ENCODE measurements at places on chromosomes 7 and 10. TPM values are rescaled to one million over a fixed set of nuclear protein-coding genes. Genes with fewer than 3 reads are reported as not detected.
A peak's percentile ranks its signal among the peaks of the same experiment; 100 is the strongest.

MARVELD1 gene
- total RNA-seq: 49.4 TPM

C1QL3 gene
- total RNA-seq: not detected

DNA sequence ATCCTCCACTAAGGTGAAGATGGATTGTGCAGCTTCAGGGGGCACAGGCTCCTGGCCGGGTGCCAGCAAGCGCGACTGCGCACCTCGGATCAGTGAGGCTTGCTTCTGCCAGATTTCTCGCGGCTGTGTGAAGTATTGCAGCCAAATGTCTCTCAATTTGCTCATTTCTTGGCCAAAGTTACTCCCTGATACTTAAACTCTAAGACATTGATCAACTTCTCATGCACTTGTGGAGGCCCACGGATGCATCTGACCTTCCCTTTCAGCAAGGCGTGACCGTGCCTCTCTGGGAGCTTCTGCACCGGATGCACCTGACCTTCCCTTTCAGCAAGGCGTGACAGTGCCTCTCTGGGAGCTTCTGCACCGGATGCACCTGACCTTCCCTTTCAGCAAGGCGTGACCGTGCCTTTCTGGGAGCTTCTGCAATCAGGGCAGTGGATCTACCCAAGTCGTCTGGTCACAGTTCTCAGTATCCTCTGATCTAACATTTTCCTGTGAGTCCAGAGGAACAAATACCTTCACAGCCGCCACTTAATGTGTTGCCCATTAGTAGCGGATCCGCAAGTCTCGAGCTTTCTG is 248.3 kb downstream of the ADARB2 start:
- DNase-seq: peak; percentile 73

GRCh38 chr7:135411098-135411497 is 98.8 kb downstream of the CNOT4 start:
- no peak for DNase-seq

GRCh38 chr10:114498413-114499111 is 94.3 kb upstream of the AFAP1L2 start:
- DNase-seq: no peak

GRCh38 chr7:53383131-53383530 is 347.7 kb downstream of the POM121L12 start:
- no peak for DNase-seq

- no peak for DNase-seq
These were observed 47.1 kb downstream of the NT5C2 start for GRCh38 chr10:103145860-103146466.

DNA sequence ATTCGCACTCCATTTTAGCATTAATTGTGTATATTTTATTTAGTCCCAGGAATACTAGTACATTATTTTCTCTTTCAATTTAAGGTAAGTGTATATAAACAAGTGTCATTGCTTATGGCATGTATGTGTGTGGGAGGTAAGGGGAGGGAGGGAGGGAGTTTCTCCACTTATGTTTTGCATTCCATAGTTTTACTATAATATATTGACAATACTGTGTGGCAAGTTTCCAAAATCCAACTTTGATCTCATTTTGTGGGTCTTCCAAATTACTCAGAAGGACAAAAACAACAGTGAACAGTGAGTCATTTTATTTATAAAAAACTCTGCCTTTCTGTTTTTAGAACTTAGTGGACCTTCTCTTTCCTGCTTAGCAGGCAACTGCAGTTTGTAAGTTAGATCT is 102.3 kb upstream of the SEMA3E start:
- no peak for DNase-seq

DNA sequence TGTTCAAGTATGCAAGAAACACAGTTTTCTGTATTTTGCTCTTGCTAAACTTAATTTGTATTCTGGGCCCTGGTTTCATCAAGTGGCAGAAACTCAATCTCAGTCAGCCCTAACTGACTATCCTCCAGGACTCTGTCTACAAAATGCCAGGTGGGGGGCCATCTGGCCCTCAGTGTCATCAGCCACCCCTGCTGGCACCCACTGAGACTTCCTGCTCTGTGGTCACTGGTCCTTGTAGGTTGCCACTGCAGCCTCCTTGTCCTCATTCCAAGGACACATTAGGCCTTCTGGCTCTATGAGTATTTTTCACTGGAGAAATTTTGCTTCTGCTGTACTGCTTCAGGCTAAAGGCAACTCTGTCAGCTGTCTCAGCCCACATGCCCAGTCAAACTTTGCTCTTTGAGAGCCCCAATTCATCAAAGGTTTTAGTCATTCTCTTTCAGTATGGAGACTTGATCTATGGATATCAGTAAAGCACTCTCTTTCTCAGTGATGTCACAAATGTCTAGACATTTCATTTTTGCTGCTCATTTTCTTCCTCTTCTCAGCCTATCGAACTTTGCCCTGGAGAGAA is 163.6 kb downstream of the KCND2 start:
- DNase-seq: no peak

DNA sequence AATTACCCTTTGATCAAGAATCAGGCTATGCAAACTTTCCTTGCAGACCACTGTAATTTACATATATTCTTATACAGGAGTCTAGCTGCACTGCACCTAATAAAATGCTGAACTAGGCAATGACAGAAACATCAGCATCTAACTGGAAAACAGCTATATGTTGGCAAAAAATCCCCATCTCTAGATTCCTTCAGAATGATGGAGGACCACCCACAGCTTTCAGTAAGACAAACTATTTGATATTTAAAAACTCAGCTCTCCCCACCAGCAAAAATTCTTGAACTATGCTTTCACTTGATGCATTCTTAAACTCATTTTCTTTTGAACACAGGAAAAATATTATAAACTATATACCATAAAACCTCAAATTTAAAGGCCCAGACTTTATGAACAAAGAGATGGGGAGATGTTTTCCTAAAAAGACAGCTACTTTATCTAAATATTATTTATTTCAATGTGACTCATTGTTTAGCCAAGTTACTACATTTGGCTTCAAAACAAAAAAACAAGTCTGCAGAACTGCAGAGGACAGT is 77.4 kb downstream of the SEMA3C start:
- no peak for DNase-seq

DNA sequence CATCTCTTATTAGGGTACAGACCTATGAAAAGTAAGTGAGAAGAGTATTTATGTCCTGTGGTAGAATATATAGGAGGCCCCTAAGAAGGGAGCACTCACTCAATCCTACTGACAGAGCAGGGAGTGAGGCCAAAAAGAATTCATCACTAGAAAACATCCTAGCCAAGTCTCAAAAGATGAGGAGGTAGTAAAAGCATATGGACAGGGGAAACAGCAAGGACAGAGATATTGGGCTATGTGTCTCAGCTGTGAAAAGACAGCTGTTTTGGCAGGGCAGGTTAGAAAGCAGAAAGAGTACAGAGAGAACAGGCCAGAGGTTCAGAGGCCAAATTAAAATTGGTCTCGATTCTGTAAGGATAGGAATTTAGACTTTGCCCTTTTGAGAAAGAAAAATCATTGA is 548.3 kb upstream of the ANKRD30A start:
- no peak for DNase-seq

DNA sequence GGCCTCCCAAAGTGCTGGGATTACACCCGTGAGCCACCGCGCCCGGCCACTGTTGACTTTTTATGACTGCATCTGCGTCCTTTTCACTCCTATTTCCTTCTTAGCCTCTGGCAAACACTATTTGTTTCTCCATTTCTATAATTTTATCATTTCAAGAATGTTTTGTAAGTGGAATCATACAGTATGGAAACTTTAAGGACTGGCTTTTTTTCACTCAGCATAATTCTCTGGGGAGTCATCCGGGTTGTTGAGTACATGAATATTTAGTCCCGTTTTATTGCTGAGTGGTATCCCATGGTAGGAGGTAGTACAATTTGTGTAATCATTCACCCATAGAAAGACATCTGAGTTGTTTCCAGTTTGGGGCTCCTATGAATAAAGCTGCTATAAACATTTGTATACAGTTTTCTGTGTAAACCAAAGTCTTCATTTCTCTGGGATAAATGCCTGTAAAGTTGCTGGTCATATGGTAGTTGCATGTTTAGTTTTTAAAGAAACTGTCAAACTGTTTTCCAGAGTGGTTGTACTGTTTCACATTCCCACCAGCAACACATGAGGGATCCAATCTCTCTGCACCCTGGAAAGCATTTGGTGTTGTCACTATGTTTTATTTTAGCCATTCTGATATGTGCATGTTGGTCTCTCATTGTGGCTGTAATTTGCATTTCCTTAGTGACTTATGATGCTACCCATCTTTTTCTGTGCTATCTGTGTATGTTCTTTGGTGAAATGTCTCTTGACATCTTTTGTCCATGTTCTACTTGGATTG is 139.6 kb upstream of the EEPD1 start:
- no peak for DNase-seq

DNA sequence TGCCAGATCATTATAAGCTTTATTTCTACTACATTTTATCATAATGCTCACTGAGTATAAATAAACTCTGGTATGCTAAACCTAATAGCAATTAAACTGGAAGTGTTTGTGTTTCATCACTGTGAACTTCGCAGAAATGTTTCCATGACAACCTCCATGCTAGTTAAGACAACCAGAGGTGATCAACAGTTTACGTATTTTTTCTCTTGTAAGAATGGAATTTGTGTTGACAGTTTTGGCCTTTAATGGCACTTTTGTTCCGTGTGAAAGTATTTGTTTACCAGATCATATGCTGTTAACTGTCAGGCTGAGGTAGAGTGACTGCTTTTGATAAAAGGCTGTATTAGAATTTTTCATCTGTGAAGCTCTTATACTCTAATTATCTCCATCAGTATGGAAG is 212.1 kb upstream of the PPP1R3A start:
- DNase-seq: no peak

DNA sequence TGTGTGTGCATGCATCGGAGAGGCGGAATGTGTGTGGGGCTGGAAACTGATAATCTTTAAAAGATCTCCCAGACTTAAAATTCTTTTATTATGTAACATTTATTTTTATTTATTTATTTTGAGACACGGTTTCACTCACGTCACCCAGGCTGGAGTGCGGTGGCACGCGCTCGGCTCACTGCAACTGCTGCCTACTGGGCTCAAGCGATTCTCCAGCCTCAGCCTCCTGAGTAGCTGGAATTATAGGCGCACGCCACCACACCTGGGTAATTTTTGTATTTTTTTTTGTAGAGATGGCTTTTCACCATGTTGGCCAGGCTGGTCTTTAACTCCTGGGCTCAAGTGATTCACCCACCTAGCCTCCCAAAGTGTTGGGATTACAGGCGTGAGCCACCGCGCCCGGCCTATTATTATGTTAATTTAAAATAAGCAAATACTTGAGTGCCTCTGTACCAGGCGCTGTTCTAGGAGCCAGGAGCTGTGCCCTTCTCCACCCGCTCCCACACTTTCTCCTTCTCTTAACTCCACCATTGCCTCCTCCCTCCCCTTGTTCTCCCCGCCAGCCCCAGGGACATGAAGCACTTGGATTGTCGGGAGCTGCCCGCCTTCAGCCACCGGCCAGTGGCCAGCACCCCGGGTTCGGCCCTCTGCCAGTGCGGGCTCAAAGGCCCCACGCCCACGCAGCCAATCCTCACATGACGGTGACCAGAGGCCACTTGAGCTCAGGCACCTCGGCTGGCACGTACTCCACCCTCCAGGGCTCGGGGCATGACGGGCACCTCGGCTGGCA is 163.6 kb downstream of the DNAJB6 start:
- no peak for DNase-seq

All from upper lobe of left lung (tissue), 6 donors.